Endodermal cell (in vitro differentiated cells): ENCODE measurements at places on chromosomes 2 and 18. TPM values are rescaled to one million over a fixed set of nuclear protein-coding genes. Genes with fewer than 3 reads are reported as not detected.

DNA sequence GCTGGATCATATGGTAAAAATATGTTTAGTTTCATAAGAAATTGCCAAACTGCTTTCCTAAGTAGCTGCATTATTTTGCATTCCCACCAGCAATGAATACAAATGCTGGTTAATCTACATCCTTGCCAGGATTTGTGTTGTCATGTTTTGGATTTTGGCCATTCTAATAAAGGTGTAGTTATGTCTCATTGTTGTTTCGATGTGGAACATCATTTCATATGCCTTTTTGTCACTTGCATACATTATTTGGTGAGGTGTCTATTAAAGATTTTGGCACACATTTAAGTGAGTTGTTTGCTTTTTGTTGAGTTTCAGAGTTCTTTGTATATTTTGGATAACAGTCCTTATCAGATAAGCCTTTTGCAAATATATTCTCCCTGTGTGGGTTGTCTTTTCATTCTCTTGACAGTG is 299.2 kb upstream of the TFPI start:
- DNase-seq: no peak
- peaks cover 12% of the 10 kb centered on the region for H3K4me1 ChIP-seq
- H3K27ac ChIP-seq: no peak overlapping the region
- H3K36me3 ChIP-seq: no peaks in the 10 kb centered on the region

The KIF3C gene
- 37.9 to 51.4 TPM (median 48.8 TPM) in 3 replicates for total RNA-seq

The ANKRD62 gene
- total RNA-seq: not detected in 3 replicates

GRCh38 chr18:34158881-34159690 is 65.6 kb downstream of the NOL4 start:
- no peaks in the 10 kb centered on the region for H3K36me3 ChIP-seq
- DNase-seq: peak; percentile 96
- no peak overlapping the region for H3K27ac ChIP-seq
- H3K27me3 ChIP-seq: peaks cover 59% of the 10 kb centered on the region

The RNF149 gene
- 36.3 to 39.1 TPM (median 37.3 TPM) in 3 replicates for total RNA-seq

DNA sequence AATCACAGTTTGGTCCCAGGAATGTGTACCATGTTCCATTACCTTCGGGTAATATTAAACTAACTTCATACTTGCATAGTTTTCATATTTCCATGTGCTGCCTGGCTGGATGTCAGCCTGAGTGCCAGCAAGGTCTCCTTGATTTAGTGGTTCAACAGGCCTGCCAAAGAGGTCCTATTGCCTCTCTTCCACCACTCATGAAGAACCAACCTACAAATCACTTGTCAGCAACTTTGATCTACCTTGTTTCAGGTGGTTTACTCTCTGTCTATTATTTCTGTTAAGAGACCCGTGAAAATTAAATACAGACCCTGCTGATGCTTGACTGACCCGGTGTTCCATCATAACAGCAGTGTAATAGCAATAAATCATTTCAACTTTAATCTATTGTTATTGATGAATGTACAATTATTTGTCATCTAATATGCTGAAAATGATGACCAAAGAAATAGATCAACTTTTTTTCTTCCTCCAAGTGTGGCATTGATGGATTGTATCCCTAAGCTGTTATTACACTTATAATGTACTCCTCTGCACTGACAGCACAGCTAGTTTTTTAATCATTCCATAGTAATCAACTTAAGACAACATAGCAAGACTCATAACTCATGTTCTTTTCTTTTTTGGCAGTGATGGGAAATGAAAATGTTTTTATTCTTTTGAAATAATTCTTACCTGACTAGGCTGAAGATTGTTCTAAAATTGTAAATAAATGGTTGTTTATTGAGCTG is 1220.2 kb upstream of the ACVR2A start:
- H3K36me3 ChIP-seq: no peaks in the 10 kb centered on the region
- DNase-seq: no peak
- no peak overlapping the region for H3K27ac ChIP-seq
- no peak overlapping the region for H3K4me3 ChIP-seq
- no peaks in the 10 kb centered on the region for H3K4me1 ChIP-seq

DNA sequence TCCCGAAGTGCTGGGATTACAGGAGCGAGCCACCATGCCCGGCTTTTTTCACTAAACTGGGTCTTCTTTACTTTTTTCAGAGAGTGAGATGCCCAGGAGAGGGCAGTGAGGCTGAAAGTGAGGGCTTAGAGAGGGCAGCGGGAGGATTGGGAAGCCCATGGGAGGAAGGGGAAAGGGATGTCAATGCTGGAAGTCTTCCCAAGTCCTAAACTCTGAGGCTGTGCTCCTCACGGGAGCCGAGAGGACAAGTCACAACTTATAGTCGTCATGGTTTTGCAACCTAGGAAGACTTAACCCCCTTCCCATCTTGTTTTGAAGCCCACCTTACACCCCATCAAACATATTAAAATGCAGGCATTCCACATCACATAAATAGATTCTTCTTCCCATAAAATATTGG is 15.1 kb upstream of the MEP1B start:
- H3K27me3 ChIP-seq: no peaks in the 10 kb centered on the region
- no peaks in the 10 kb centered on the region for H3K4me1 ChIP-seq
- no peaks in the 10 kb centered on the region for H3K36me3 ChIP-seq

- H3K27me3 ChIP-seq: no peaks in the 10 kb centered on the region
- no peaks in the 10 kb centered on the region for H3K36me3 ChIP-seq
- no peak overlapping the region for H3K4me3 ChIP-seq
- no peaks in the 10 kb centered on the region for H3K4me1 ChIP-seq
These were observed 140.4 kb downstream of the ANKRD44 start for GRCh38 chr2:197170208-197170607.

DNA sequence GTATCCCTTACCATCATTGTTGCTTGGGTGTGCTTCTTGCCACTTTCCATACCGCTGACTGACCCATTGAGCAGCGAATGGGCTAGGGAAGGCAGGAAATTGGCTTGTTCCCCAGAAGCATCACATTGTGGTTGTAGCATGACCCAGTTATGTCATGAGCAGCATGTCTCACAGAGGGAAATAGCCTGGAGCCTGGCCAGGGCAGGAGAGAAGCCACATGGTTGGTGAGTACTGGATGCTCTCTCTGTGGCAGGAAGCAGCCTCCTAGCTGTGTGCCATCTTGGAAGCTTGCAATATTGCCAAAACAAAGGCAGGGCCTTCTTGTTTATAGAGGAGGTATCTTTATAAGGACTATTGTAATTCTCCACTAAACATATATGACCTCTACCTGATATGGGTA is 482.6 kb downstream of the PIK3C3 start:
- no peaks in the 10 kb centered on the region for H3K27me3 ChIP-seq
- no peak for DNase-seq
- no peaks in the 10 kb centered on the region for H3K4me1 ChIP-seq
- H3K36me3 ChIP-seq: no peaks in the 10 kb centered on the region
- no peak overlapping the region for H3K27ac ChIP-seq
- no peak overlapping the region for H3K4me3 ChIP-seq

GRCh38 chr18:23141104-23141999 is 6.1 kb downstream of the CABLES1 start:
- no peaks in the 10 kb centered on the region for H3K4me1 ChIP-seq
- peaks cover 8% of the 10 kb centered on the region for H3K27me3 ChIP-seq
- peak overlapping the region; percentile 57 for H3K27ac ChIP-seq
- H3K4me3 ChIP-seq: no peak overlapping the region
- H3K36me3 ChIP-seq: no peaks in the 10 kb centered on the region

- no peaks in the 10 kb centered on the region for H3K36me3 ChIP-seq
- H3K27me3 ChIP-seq: peaks cover 100% of the 10 kb centered on the region
- peak; percentile 82 for DNase-seq
- peak overlapping the region; percentile 79 for H3K4me3 ChIP-seq
These were observed 4.5 kb upstream of the SIX3 start for GRCh38 chr2:44936715-44937687.

DNA sequence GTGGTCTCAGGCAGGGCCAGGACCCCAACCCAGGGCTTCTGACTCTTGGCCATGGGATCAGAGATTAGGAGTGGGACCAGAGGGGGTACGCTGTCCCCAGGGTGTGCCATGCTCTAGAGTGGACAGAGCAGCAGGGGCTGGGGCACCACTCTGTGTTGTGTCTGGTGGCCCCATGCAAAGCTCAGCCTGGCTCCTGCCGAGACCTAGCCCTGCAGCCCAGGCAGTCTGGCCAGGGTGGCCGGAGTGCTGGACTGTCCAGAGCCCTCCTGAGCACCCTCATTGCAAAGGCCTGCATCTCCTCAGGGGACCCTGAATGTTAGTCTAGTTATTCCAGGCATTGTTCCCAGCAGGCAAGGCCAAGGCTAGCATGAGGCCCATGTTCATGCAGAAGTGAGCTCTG is 162.3 kb downstream of the TNS1 start:
- H3K36me3 ChIP-seq: no peaks in the 10 kb centered on the region
- H3K4me3 ChIP-seq: no peak overlapping the region
- no peaks in the 10 kb centered on the region for H3K27me3 ChIP-seq
- no peak for DNase-seq

The R3HDM1 gene
- 49.8 and 52.6 TPM in 2 replicates for total RNA-seq
